ENCODE measurements at places on chromosomes 4 and X.
A peak's percentile ranks its signal among the peaks of the same experiment; 100 is the strongest.

DNA sequence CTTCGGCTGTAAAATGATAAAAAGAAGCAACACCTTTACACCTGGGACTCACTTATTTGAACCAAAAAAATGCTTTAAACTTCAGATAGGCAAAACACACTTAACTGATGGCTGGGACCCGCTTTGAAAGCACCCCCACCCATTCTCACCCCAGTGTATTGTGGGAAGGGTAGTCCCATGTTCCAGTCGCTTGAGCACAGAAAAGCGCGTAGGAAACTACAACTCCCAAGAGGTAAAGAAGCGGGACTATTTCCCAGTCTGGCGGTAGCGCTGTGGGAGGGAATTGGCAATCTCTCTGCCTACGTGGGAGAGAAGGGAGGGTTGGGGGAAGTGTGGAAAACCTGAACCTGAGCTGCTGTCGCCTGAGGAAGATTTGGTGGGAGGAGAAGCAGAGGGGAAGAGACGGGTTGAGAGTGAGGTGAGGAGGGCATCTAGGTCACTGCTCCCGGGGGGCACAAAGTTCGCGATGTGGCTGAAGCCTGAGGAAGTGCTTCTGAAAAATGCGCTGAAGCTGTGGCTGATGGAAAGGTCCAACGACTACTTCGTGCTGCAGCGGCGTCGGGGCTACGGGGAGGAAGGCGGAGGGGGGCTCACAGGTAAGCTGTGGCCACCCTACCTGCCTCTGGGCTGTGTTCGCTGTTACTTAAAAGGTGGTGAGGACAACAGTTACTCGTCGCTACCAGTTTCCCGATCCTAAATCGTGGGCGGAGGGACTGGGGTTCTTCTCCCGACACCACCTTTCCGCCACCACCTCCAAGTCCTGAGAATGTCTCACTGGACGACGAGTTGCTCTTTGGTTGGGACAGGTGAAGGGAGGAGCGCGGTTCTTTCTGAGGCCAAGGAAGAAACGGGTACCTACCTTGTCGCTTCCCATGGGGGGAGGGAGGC is at the start of gene TBC1D8B:
Gene TBC1D8B, plus strand, starts transcription at position 286 of the 888 bp plus-strand sequence. Its CDS starts 181 bp downstream, at position 467.
- DNase-seq, result peak; percentile 65

- DNase-seq, result no peak
Observed at GRCh38 chr4:128825226-128825625, 15.7 kb downstream of the JADE1 start.

DNA sequence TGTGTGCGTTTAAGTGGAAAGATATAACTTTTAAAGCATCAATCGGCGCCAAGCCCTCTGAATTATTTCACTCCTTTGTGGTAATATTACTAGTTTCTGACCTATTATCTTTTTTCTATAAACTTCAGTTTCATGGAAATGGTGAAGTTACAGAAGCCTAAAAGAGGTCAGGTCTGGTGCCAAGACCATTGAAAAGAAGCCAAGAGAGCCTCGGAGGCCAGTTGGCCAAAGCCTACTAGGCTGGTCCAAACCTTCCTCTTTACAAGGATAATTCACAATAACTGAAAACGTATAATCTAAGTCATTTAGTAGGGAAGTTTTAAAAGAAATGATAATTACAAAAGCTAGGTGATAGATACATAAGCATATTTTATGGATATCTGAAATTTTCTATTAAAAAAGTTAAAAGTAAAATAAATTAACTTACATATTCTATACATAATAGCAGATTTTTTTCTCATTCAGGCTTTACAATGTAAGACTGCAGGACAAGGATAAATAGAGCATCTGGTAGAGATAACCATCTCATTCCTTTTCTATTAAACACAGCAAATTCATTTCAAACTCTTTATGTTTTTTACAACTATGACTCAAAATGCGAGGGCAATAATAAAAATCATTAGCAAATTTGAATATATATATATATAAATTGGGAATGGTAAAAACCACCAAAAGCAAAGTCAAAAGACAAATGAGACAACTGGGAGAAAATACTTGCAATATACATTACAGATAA is 49.2 kb downstream of the WDFY3 start:
- no peak for DNase-seq

DNA sequence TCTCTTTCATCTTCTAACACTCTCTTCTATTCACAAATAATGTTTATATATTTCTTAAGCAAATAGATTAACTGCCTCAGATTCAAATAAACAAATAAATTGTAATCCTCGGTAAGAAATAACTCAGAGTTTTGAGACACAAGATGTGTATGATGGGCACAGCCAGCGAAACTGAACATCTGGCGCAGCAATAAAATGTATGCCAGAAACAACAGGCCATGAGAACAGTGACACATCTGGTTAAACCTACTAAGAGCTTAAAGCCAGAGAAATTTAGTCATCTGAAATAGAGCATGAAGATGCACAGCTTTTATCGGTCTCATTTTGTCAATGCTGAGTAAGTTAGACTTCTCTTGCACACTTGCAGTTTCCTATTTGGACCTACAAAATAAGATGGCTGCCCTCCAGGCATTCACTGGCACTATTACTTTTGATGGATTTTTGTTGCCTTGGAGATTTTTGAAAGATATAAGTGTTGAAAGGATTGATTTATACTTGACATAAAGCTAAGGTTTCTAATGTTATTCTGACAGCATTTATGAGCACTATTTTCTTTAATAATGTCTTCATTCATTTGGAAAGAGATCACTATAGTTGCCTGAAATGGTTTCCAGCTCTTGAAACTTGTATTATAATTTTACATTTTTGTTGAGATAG is 1444.0 kb downstream of the PCDH18 start:
- no peak for DNase-seq

GRCh38 chr4:147590249-147590920 is 26.8 kb upstream of the TMEM184C start:
- DNase-seq, result no peak

- DNase-seq, result no peak
Observed at GRCh38 chrX:109812236-109812635, 79.2 kb upstream of the ACSL4 start.

- DNase-seq, result no peak
Observed at GRCh38 chr4:38008571-38009021, 48.4 kb downstream of the PTTG2 start.

DNA sequence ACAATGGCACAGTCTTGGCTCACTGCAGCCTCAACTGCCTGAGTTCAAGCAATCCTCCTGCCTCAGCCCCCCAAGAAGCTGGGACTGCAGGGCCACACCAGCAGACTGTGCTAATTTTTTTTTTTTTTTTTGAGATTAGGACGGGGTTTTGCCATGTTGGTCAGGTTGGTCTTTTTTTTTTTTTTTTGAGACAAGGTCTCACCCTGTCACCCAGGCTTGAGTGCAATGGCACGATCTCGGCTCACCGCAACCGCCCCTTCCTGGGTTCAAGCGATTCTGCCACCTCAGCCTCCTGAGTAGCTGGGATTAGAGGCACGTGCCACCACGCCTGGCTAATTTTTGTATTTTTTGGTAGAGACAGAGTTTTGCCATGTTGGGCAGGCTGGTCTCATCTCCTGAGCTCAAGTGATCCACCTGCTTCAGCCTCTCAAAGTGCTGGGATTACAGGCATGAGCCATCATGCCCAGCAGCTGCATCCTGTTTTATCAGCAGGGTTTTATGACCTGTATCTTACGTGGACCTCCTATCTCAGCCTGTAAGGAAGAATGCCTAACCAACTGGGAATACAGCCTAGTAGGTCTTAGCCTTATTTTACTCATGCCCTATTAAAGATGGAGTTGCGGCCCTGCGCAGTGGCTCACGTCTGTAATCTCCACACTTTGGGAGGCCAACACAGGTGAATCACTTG is 13.2 kb upstream of the MRPL1 start:
- DNase-seq, result no peak

- no peak for DNase-seq
Observed at GRCh38 chrX:5965406-5965805, 263.3 kb downstream of the NLGN4X start.

- DNase-seq, result no peak
Observed at GRCh38 chrX:38080808-38081207, 74.5 kb downstream of the SYTL5 start.

DNA sequence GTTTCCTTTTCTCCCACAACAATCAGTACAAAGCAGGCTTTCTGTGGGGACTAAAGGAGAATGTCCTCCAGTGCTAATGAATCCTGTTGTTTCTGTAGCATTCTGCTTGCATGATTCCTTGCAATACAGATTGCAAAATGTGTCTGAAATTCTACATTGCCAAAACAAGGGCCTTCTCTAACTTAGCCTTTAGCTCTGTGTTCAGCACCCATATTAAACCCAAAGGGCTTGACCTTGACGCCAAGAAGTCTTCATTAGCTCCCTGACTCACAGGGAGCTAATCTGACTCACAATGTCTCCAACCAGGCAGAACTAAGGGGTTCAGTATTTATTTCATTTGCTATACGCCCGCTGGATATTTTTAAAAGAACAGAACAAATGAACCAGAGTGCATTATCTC is 241.4 kb upstream of the CLNK start:
- DNase-seq, result no peak

GRCh38 chr4:15116509-15117079 is 114.3 kb downstream of the CPEB2 start:
- DNase-seq, result no peak

DNA sequence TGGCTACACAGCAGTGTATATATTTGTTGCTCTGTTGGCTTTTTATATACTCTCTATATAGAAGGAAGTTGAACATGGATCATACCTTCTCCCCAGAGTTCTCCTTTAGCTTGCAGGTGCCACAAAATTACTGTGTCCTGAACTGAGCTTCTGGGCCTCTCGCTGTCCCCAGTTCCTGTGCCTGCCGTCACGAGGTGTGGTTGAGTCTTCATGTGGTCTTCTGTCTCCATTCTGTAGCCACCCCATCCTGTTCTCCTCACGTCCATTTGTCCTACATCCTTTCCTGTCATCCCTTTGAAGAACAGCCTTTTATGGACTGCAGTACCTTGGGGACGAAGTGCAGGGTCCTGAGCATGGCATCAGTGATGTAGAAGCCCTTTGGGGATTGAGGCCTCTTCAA is 14.5 kb downstream of the TMEM131L start:
- DNase-seq, result no peak

- no peak for DNase-seq
Observed at GRCh38 chrX:101057093-101057714, 5.3 kb upstream of the TRMT2B start.
